ENCODE measurements at places on chromosomes 13 and 19.

- DNase-seq = no peak
These were observed 57.9 kb downstream of the THSD1 start for GRCh38 chr13:52348071-52348470.

- peak; percentile 44 for DNase-seq
These were observed 1.3 kb upstream of the LRCH1 start for GRCh38 chr13:46551410-46552302.

DNA sequence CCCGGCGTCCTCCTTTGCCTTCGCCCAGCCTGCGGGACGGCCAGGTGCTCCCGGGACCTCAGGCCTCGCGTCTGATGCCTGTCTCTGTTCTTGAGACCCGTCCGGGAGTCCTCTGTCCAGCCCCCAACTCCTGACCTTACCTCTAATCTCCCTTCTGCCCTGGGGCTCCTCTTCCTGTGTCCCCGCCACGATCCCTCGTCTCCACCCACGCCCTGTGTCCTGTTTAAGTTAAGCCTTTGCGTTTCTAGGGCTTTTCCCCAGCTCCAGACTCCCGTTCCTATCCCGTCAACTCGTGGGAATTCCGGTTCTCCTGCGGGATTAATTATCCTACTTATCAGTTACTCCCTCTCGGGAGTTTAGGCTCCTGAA is 686 bp downstream of the LENG8 start:
- DNase-seq = no peak

DNA sequence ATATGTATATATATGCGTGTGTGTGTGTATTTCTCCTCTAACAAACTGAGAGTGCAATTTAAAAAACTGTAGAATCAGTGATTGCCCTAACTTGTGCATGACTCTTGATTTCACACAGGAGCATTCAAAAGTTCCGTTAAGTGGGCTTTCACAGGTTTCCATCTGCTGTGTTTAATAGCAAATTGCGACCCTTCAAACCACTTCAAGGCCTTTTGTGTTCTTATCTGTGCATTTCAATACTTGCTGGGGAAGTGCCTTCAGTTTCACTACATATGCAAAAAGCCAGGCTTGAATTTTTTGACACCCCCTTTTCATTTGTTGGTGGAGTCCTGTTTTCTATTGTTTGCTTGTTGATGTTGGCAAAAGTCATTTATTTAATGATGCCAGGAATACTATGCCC is 158.0 kb downstream of the TM9SF2 start:
- DNase-seq = no peak

DNA sequence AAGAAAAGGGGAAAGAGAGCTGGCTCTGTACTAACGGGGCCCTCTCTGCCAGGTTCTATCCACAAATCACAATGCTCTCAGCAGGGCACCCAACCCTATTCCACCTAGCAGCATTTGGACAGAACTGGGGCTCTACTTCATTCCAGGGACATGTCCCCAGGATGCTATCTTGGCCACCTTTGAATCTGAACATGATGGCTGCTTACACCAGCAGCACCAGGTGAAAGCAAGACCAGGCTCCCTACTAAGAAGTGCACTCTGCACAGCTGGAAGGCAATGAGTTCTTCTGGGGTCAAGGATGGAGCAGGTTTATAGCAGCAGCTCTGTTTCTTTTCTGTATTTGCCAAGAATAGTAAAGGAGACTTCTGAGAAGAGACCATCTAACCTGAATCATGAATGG is 222.4 kb downstream of the DACH1 start:
- DNase-seq = no peak

DNA sequence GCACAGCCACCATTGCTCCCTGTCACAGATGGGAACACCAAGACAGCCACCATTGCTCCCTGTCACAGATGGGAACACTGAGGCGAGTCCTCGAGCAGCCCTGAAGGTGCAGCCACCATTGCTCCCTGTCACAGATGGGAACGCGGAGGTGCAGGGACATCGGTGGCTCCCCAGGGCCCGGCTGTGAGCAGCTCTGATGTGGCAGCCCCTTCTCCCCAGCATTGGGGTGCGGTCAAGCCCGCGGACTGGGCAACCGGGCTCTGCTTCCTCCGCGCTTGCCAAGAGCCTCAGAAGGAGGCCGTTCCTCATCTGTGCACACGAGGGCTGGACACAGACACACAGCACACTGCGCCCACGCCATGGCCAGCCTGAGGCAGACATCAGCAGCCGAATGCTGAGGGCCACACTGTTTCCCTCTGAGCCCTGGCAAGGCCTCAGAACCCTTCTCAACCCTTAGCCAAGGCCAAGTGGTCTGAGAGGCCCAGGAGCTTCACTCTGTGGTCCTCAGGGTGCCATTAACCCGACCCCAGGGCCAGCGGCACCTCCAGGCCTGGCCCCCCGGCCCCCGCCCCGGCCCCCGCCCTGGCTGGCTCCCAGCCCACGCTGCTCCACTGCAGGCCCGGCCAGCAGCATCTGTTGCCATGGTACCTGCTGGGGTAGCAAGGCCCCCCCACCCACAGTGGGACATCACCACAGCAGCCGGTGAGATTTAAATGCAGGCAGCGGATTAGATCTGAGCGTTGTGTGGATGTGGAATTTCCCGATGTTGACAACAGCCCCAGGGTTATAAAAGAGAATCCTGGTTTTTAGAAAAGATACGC is 18.4 kb downstream of the C2CD4C start:
- DNase-seq = no peak

- no peak for DNase-seq
These were observed 22.0 kb upstream of the FREM2 start for GRCh38 chr13:38664906-38665305.

- DNase-seq = no peak
These were observed 115.3 kb downstream of the NALCN start for GRCh38 chr13:101301053-101301452.

DNA sequence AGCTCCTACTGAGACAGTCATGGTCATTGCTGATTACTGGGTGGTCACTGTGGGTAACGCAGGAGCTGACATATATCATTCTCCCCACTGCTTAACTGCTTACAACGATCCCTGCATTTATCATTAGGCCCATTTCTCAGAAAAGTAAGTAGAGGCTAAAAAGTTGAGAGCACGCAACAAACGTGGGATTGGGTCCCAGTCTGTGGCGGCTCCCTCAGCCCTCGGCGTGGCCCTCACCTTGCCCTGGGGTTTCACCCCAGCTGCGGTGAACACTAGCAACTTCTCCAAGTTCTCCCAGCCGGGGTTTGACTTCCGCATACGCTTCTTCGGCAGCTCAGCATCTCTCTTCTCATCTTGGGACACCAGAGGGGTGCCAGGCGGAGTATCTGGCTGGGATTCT is 2.5 kb downstream of the PNKP start:
- DNase-seq = no peak

DNA sequence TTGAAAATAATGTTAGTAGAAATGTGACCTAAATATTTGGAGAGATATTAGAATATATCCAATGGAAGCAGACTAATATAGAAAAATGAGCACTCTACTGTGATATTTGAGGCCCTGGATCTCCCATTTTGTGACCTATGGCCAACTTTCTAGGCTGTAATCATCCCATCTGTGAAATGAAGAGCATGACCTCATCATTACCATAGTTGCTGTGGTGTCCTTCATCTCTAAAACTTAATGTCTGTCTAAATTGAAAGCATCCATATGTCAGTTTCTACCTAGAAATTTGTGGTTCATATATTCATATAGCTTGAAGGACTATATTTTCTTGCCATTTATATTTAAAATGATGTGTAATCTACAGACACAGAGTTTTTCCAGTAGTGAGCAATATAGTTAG is 41.6 kb downstream of the PAN3 start:
- DNase-seq = no peak

DNA sequence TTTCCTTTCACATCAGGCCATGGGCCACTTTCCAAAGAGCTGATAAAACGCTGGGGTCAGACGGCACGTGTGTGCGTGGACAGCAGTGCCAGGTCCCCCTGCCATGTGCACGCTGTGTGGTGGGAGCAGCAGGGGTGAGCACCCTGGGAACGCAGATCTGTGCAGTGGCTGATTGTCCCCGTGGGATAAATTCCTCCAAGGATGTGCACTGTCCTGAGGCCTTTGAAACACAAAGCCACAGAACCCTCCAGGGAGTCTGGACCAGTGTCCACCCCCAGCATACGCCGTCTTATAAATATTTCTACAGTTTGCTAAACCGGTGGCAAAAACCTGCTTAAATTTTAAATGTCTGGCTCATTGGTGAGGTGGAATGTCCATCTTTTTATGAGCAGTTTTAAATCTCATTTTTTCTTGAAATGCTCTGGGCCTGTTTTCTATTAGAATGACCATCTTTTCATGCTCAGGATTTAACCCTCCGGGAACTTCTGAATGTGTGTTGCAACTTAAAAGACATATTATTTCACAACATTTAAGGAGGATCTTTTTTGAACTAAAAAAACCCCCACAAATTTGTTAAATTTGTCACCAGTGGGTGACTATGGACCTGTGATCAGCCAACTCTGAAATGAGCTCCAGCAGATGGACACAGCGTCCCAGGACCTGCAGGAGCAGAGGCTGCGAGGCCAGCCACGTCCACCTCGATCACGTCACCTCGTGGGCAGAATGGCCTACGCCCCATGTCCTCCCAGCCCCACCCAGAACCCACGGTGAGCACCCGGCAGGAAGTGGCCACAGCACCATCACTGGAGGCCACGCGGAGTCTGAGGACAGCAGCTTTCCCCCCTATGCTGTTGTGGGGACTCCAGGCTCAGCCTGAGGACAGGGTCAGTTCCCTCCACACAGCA is 68.6 kb downstream of the RASA3 start:
- no peak for DNase-seq

- no peak for DNase-seq
These were observed 587 bp downstream of the TMEM238 start for GRCh38 chr19:55383279-55384130.

- no peak for DNase-seq
These were observed 32.9 kb downstream of the TSHZ3 start for GRCh38 chr19:31316201-31316951.

DNA sequence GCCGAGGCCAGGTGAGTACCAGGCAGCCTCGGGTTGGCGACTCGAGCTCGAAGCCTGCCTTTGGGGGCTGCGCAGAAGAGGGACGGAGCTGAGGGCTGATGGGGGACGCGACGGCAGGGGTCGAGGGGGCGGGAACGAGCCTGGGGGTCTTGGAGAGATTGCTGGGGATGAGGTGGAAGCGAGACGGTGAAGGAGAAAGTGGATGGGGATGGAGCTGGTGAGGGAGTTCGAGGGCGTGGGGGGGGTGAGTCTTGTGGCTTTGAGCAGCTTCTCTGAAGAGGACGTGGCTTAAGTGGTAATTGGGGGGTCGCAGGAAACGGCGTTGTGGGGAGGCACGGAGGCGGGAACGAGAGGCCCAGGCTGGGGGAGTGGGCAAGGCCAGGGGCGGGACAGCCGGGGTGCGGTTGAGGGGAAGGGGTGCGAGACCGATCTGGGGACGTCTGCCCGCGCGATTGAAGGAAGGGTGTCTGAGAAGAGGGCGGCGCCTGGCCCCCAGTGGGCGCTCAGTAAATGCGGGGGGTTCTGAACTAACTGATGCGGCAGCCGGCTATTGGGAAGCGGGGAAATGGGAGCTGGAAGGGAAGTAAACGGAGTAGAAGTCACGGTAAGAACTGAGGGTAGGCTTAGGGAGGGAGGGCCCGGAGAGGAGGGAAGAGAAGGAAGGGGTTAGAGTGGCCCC is 426 bp downstream of the MYO9B start:
- DNase-seq = peak; percentile 12

DNA sequence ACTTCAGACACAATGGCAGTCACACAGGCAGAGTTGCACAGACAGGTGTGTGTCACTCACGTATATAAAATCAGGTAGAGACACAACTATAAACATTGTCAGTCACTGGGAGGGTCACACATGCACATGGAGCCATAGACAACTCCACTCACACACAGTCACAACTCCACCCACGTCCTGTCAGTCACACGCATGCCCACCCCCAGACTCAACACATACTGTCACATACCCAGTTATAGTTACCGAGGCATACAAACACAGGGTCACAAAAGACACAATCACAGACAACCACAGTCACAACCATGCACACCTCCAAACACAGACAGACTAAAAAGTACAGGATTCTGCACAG is 1.5 kb downstream of the NUMBL start:
- no peak for DNase-seq

DNA sequence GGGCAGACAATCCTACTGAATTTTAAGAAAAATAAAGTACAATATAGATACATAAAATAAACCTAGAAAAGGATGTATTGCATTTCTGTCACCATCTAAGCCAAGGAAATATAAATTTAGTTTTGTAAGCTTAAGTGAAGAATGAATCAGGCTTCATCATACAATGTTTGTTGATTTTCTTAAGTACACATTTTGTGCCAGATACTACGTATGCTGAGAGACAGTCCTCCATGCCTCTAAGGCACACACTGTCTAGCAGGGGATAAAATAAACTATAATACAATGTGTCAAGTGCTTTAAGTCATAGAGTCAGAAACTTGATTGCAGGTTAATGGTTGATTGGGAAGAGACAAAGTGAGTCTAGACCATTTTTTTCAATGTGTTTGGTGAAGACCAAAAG is 465.7 kb downstream of the TBC1D4 start:
- no peak for DNase-seq

DNA sequence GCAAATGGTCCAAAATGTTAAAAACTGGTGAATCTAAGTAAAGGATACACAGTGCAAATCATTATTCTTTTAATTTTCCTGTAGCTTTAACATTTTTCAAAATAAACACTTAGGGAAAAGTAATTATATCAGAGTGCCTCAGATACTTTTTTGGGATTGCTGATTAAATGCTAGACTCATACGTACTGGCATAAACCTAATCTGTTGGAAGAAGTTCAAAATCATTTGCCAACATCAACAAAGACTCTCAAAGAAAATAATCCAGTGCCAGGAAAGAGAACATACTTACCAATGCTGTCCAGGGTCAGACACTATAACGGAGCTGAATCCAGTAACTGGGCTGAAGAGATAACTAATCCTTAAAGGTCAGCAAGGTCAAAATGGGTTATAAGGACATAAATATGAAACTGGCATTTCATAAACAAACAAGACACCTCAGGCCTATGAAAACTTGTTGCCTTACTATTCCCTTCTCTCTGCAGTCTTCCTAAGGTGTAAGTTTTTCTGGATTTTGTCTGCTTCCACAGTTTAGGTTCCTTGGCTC is 3.3 kb upstream of the ZNF420 start:
- no peak for DNase-seq

- DNase-seq = no peak
These were observed 33.4 kb downstream of the SPRY2 start for GRCh38 chr13:80307401-80307987.

- no peak for DNase-seq
These were observed 23.4 kb downstream of the IPO5 start for GRCh38 chr13:97976610-97977521.

GRCh38 chr13:72109863-72110262 is 242.9 kb upstream of the DACH1 start:
- no peak for DNase-seq

- DNase-seq = no peak
These were observed 56.6 kb downstream of the MAP4K1 start for GRCh38 chr19:38561053-38561606.

DNA sequence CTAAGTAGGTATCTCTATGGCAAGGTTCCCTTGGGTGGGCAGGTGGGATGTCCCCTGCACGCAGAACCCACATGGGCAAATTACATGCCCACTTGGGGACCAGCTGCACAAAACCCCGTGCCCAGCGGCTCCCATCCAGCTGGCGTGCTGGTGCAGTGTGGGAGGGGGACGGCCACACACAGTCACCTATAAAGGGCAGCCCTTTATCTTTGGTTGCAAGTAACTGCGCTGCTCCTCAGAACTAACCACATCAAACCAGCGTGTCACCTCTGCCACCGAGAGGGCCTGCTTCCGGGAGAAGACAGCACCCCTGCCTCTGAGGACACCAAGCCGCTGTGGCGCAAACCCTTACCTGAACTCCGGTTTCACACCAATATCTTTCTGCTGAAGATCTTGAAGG is 32.2 kb downstream of the ANKRD27 start:
- DNase-seq = peak; percentile 16

- DNase-seq = no peak
These were observed 18.7 kb downstream of the EFNA2 start for GRCh38 chr19:1304197-1304924.

All from stimulated activated CD4-positive, alpha-beta T cell treated with anti-CD3 and anti-CD28 coated beads, Interleukin-1b, Interleukin-23, amount 100 ng/mL, for 1 hour (primary cell).